ENCODE measurements at places on chromosomes 5 and 9.

DNA sequence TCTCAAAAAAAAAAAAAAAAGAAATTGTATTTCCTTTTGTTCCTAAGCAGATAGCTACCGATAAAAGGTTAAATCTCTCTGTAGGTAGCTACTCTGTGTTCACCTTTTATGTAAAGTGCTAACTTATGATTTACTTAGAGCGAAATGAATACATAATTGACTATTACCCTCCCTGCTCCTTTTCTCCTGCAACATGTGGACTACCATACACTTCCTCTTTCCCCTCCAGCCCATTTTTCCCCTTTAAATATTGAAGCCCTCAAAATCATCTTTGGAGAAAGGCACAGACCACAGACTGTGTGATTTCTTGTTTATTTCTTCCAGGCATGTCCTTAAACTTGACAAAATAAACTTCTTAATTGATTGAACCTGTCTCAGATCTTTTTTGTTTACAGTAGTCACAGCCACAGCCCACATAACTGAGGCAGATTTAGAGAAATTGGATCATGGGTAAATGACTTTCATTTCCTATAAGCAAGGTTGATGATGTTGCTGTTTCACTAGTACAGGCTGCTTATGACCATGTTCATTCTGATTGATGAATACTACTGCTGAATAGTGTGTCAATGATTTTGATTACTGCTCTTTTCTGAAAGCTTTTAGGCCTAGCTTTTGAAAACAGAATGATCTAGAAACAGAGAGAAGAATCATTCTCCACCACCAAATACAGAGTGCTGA lies 59.2 kb downstream of the PHAX start:
- no peak for DNase-seq

DNA sequence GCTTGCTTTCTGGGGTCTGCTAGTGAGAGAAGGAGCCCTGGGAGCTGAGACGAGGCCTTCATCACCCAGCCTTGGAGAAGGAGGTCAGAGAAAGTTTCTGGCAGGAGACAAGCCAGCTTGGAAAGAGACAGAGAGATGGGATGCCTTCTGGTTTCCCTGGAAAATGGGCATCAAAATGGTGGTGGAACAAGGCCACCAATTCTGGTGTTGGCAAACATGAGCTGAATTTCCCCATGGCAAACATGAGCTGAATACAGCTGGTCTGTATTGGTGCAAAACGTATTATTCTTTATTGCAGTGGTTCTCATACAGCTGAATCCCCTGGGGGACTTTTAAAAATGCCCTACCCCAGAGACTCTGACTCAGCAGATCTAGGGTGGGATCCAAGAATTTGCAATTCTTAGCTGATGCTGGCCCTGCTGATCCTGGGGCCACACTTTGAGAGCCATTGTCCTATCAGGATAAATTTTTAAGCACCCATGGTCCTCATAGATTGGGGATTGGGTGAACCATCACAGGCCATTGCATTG lies 39.1 kb upstream of the S1PR3 start:
- DNase-seq = no peak

- no peak for DNase-seq
These were observed 130.9 kb downstream of the C9orf50 start for GRCh38 chr9:129489838-129490582.

- DNase-seq = no peak
These were observed 71.4 kb upstream of the PHYKPL start for GRCh38 chr5:178304016-178304415.

- no peak for DNase-seq
These were observed 232.1 kb upstream of the PDE4D start for GRCh38 chr5:60125636-60126035.

GRCh38 chr9:86096386-86096785 lies 3.0 kb downstream of the GOLM1 start:
- peak; percentile 4 for DNase-seq

- DNase-seq = no peak
These were observed 157.0 kb downstream of the RGS3 start for GRCh38 chr9:113620377-113621161.

DNA sequence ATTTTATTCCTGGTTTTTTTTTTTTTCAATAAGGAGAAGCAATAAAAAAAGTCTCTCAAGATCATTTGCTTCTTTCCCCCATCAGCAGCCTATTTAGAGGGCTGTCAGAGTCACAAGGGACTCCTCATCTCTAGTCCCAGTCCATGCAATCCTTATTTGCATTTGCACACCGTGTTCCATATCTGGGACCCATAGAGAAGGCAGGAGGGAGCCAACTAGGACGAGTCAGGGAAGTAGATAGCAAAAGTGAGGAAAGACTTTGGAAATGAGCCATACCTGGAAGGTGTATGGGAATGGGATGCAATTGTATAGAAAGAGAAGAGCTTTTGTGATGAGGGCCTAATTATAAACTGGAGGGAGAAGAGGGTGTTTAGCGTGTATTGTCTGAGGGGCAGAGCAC lies 160.0 kb downstream of the PIK3R1 start:
- DNase-seq = peak; percentile 92

GRCh38 chr9:20562051-20562450 lies 60.2 kb downstream of the MLLT3 start:
- no peak for DNase-seq

- DNase-seq = no peak
These were observed 111.4 kb downstream of the CCDC192 start for GRCh38 chr5:127814588-127814973.

DNA sequence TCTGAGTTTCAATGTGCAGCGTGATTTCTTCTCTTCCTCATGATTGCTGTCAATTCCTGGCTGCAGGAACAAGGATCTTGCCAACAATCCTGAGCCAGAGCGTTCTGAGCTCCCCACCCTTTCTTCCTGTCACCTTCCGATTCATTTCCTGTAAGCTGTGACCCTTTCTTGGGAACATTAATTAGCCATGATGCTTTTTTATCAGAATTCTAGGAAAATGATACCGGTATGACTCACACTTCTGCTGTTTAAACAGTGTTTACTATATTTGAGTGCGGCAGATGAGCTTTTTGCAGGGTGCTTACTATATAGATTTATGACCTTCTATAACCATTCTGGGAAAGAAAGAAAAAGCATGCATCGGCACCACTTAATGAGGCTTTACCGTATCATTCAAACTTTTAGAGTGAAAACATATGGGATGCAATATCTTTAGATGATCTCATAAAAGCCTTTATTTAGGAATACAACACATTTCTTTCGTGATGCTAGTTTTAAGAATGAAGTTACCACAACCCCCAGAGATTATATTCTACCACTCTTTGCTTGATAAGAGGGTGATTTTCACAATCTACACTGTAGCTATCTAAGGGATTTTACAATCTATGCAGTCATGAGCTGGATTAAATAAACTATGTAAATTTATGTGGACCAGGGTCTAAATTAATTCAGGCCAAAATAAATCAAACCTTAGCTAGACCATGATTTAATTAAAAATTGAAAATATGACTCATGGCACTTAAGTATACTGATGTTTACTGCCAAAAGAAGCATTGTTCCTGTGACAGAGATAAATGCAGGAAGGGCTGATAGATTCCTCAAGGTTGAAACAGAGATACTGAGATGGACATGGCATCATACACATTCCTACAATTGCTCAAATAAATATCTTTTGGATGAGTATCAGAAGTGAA lies 38.0 kb upstream of the OSMR start:
- no peak for DNase-seq

DNA sequence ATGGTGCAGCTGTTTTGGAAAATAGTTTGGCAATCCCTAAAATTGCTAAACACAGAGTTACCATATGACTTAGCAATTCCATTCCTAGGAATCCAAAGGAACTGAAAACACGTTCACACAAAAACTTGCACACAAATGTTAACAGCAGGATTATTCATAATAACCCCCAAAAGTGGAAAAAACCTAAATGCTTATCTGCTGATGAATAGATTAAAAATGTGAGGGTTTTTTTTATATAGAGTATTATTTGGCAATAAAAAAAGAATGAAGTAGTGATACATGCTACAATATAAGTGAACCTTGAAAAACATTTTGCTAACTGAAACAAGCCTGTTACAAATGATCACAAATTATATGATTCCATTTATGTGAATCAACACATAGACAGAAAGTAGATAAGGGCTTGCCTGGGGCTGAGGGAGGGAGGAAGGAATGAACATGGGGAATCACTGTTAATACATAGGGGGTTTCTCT lies 45.1 kb upstream of the TRIO start:
- DNase-seq = no peak

GRCh38 chr9:124254261-124254682 lies 3.5 kb upstream of the NEK6 start:
- no peak for DNase-seq

DNA sequence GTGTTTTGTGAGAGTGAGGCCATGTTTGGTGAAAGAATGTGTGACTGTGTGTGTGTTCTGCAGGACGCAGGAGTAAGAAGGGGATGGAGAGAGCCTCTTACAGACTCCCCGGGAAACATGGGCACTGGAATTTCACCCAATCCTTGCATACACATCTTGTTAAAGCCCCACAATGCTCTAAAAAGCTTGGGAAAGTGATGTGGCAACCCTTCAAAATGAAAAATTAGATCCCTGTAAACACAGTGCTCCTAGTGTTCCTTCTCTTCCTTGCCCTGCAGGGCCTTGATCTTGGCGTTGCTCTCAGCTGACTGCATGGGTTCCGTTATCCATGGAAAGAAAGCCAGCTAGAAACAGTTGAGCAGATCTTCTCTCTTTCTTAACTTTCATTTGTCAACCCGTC lies 701.7 kb downstream of the SEMA5A start:
- DNase-seq = no peak

DNA sequence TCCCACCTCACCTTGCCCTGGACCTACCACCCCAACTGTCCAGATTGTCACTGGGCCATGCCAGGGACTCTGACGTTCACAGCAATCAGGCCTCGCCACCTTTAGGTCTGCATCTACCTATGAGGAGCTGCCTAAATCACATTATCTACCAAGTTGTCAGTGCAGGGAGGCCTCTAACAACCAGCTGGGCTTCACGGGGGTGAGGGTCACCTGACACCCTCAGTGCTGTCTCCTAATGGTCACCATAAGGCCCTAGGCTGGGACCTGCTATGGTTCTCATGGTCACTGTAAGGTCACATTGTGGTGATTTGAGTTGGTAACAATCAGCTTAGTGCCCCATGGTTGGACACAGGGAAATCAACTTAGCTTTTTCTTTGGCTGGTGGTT lies 119.2 kb upstream of the CXCL14 start:
- DNase-seq = no peak

DNA sequence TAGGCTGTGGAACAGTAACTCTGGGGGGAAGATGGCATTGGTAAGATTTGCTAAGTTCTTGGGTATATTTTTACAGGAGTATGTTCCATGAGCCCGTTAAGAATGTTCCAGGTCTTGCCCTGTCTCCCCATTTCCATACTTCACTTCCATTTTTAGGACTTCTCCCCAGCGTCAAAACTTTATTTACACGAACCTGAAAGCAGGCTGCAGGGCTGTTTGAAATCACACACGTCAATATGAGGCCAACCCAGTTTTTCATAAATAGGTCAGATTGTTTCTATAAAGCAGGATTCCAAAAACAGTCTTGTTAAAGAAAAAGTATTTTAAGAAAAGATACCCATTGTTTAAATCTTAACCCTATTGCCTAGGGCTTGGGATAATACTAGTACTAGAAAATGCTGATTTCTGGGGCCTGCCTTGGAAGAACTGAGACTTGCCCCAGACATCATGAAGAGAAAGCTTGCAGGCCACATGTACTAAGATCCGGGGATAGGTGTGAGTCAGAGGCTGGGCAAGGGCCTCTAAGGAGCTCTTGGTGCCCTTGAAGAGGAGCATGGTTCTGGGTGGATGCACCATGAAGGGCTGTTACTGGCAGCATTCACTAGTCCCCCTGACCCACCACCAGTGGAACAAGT lies 24.2 kb downstream of the TRIO start:
- DNase-seq = no peak

DNA sequence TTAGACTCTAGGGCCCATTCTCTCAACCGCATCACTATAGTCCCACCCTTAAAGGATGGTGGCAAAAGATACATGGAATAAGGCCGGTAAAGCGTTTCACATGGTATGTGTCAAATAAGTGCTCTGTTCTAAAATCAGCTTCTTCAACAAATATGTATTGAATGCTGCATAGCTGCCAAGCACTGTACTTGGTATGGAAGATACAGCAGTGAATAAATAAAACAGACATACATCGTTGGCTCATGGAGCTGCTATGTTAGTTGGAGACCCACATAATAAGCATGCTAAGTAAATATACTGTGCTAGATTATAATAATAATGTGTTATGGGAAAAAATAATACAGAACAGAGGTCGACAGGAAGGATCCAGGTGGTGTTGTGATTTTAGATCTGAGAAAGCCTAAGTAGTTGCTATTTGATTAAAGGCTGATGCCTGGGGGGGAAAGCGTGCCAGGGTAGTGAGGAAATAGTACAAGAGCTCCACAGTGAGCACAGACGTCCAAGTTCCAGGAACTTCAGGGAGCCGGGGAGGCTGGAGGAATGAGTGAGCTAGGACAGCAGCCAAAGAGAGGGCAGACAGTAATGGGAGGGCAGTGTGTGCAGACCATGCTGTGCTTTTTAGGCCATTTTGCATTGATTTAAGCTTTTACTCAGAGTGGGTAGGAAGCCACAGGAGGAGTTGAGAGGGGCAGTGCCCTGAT lies 93.7 kb downstream of the JAKMIP2 start:
- DNase-seq = no peak

DNA sequence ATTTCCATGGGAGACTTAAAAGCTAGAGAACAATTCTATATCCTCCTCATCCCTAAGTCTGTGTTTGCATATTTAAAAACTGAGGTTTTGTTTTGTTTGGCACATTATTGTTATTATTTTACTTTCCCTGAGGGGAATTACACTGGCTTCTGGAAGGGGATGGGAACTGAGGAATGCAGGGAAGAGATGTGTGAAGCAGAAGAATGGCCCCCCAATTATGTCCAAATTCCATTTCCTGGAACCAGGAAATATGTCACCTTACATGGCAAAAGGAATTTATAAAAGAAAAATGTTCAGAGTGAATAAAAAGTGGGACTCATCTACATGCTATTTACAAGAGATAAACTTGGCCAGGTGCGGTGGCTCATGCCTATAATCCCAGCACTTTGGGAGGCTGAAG lies 129.8 kb downstream of the MARCHF11 start:
- no peak for DNase-seq

DNA sequence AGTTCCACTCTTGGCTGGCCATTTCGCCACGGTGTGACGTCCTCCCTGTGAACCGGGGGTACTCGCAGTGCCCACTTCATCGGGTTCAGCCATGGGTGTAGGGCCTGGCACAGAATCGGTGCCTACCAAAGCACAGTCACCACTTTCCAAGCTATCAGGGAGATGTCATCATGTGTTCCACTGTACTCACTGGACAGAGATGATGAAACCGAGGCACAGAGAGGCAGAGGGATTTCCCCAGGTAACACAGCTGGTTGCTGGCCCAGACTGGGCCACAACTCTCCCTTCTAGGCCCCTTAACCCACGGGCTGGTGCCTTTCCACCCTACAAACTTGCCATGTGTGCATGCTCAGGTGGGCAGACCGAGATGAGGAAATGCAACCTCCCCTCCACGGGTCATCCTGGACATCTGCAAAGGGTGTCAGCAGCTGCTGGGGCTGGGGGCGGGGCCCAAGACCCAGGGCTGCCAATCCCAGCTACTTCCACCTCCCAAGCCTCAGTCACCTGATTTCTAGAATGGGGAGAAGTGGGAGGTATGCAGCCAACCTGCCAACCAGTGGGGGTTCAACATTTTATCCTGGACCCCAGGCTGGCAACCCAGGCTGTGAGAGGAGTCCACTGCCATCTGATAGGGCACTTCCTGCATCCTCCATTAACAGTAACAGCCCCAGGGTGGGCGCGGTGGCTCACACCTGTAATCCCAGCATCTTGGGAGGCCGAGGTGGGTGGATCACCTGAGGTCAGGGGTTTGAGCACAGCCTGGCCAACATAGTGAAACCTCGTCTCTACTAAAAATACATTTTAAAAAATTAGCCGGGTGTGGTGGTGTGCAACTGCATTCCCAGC lies 893 bp upstream of the SH2D3C start:
- no peak for DNase-seq

- DNase-seq = no peak
These were observed 258.9 kb upstream of the GAS1 start for GRCh38 chr9:87206064-87206661.

Data from NCI-H526 treated with DMSO at 0.1 percent for 48 hours (cell line).